ENCODE measurements at places on chromosomes 6 and 20.
A peak's percentile ranks its signal among the peaks of the same experiment; 100 is the strongest.

DNA sequence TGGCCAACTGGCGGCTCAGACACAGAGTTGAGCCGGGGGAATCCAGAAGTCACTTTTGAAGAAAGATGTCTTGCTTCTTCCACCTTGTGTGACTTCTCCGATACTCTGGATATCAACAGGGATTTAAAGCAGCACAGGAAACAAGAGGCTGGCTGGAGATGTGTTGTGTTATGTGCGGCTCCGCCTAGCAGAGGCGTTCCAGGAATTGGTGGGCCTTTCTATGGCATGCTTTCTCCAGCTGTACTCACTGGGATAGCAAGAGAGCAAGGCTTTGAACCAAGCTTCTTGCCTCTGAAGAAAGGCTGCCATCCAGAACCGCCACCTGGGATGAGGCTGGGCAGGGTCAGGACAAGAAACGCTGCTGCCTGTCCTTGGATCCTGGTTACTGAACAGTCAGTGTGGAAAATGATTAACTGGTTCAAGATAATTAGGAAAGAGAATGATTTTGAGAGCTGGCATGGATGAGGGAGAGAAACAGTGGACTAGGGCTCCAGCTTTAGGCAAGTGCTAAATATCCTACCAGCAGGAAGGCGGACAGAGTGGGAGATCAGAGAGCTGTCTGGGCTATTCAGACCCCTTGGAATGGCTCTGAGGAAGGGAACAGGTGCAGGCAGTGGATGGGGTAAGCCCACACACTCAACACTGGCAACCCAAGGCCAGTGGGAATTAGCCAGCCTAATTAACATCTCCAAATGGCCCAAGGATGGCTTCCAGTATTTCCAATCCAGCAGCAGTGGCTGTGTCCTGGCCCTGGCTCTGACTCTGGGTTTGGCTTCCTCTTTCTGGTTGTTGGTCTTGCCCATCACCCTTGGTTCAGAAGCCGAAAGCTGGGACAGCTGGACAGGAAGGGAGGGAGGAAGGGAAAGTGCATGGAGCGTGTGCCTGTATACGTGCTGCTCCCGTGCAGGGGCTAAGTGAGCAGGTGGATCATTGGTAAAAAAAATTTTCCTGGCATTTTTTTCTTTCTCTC lies 31.9 kb downstream of the INSM1 start:
- no peak for DNase-seq

GRCh38 chr6:137775720-137776119 lies 91.3 kb upstream of the TNFAIP3 start:
- no peak for DNase-seq

- peak; percentile 31 for DNase-seq
These were observed 731 bp downstream of the TUBB2B start for GRCh38 chr6:3226481-3227362.

GRCh38 chr20:34528921-34529297 lies 12.7 kb downstream of the DYNLRB1 start:
- no peak for DNase-seq

- DNase-seq, result no peak
These were observed 205.0 kb upstream of the EPHA7 start for GRCh38 chr6:93624408-93624807.

GRCh38 chr6:133959667-133960368 lies 6.8 kb downstream of the TBPL1 start:
- no peak for DNase-seq

DNA sequence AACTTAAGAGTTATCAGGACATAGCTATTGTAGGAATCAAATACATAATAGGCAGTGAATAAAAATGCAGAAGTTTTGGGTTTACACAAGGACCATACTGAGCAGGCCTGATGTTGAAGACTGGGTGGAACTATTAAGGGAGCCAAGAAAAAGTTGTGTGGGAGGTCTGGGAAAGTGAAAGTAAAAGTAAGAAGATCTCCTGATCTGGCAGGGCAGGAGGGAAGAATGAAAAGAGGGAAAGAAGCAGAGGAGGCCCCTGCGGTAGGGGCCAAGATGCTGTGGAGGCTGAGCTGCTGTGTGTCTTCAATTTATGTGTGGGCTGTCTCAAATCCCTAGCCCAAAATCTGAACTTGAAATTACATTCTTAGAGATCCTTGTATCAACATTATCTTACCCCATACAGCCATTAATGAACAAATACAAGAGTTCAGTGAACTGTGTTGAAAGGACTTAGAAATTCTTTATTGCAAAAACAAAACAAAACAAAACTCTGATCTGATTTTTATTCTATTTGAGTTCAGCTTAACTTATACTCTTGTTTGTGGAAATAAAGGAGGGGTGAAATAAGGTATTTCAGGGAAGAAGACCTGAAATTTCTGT lies 1183.8 kb downstream of the HACE1 start:
- no peak for DNase-seq

DNA sequence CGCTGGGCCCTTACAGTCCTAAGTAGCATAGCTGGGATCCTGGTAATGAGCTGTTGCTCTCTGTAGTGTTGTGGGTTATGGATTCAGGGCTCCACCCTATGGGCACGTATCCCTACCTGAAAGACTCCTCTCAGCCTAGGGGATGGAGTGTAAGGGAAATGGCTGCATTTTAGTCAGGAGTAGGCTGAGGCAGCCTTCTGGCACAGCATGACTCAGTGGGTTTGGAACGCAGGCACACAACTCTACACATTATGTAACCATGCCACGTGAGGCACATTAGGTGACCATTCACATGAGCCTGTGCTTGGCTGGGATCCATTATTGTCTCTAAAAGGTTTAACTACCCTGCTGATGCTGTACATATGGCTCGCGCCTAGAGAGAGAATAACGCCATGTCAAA lies 27.8 kb downstream of the HDDC2 start:
- no peak for DNase-seq

GRCh38 chr20:50389808-50390684 lies 120.1 kb upstream of the PTPN1 start:
- no peak for DNase-seq

DNA sequence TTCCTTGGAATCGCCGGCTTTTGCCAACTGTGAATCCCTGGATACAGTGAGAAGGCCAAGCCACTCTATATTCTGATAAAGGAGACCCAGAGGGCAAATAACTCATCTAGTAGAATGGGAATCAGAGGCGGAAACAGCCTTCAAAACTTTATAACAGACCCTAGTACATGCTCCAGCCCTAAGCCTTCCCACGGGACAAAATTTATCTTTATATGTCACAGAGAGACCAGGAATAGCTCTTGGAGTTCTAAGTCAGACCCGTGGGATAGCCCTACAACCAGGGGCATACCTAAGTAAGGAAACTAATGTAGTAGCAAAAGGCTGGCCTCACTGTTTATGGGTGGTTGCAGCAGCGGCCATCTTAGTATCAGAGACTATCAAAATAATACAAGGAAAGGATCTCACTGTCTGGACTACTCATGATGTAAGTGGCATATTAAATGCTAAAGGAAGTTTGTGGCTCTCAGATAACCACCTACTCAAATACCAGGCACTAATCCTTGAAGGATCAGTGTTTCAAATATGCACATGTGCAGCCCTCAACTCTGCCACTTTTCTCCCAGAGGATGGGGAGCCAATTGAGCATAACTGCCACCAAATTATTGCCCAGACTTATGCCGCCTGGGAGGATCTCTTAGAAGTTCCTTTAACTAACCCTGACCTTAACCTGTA lies 29.5 kb downstream of the CEP85L start:
- DNase-seq, result no peak

- DNase-seq, result no peak
These were observed 8.5 kb upstream of the PDYN start for GRCh38 chr20:2002365-2002764.

DNA sequence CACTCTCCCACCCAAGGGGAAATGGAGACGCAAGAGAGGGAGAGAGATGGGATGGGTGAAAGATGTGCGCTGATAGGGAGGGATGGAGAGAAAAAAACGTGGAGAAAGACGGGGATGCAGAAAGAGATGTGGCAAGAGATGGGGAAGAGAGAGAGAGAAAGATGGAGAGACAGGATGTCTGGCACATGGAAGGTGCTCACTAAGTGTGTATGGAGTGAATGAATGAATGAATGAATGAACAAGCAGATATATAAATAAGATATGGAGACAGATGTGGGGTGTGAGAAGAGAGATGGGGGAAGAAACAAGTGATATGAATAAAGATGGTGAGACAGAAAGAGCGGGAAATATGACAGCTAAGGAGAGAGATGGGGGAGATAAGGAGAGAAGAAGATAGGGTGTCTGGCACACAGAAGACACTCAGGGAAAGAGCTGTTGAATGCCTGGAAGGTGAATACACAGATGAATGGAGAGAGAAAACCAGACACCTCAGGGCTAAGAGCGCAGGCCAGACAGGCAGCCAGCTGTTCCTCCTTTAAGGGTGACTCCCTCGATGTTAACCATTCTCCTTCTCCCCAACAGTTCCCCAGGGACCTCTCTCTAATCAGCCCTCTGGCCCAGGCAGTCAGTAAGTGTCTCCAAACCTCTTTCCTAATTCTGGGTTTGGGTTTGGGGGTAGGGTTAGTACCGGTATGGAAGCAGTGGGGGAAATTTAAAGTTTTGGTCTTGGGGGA lies 754 bp downstream of the TNF start:
- no peak for DNase-seq

DNA sequence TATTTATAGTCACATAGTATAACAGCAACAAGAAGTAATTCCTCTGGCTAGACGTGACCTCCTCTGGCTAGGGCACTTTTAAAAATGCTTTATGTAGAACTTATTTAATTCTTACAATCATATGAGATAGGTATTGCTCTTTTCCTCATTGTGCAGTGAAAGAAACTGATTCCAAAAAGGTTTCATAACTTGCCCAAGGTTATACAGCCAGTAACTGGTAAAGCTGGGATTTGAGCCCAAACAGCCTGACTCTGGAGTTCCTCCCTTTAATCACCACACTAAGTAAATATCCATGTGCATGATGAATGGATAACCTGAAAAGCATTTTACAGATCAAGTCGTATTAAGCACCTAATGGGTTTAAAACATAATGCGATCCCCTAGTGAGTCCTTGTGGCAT lies 214.6 kb downstream of the PRL start:
- no peak for DNase-seq

GRCh38 chr6:21447987-21448386 lies 145.6 kb upstream of the SOX4 start:
- no peak for DNase-seq

- DNase-seq, result no peak
These were observed 152.1 kb downstream of the TTLL2 start for GRCh38 chr6:167476844-167477595.

GRCh38 chr6:166621114-166621540 lies 5.9 kb downstream of the RPS6KA2 start:
- DNase-seq, result no peak

GRCh38 chr6:73797861-73798260 lies 101.9 kb downstream of the CD109 start:
- DNase-seq, result no peak

DNA sequence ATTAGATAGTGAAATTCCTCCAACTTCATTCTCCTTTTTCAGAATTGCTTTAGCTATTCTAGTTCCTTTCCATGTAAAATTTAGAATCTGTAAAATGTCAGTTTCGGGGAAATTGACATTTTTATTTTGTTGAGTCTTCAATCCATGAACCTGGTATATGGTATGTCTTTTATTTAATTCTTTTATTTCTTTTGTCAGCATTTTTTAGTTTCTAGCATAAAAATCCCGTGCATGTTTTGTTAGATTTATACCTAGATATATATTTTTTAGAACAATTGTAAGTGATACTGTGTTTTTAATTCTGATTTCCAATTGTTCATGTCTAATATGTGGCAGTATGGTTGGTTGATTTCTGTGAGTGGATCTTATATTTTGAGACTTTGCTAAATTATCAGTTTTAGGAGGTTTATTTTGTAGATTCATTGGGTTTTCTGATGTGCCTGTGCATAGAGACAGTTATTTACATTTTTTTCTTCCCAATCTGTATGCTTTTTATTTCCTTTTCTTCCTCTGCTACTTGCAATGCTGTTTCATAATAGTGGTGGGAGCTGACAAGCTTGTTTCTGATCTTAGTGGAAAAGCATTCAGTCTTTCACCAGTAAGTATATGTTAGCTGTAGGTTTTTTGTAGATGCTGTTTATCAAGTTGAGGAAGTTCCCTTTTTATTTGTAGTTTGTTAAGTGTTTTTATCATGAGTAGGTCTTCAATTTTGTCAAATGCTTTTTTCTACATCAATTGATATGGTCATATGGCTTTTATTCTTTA lies 13.7 kb downstream of the TAB2 start:
- DNase-seq, result no peak

- DNase-seq, result no peak
These were observed 12.0 kb downstream of the LPIN3 start for GRCh38 chr20:41352666-41353065.

- no peak for DNase-seq
These were observed 16.5 kb downstream of the MTHFD1L start for GRCh38 chr6:150881911-150882481.

DNA sequence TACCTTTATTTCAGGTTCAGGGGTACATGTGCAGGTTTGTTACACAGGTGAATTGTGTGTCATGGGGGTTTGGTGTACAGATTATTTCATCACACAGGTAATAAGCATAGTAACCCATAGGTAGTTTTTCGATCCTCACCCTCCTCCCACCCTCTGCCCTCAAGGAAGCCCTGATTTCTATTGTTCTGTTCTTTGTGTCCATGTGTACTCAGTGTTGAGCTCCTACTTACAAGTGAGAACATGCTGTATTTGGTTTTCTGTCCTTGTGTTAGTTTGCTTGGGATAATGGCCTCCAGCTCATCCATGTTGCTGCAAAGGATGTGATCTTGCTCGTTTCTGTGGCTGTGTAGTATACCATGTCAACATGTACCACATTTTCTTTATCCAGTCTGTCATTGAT lies 66.0 kb downstream of the STK4 start:
- DNase-seq, result no peak

GRCh38 chr6:2563635-2564034 lies 187.1 kb downstream of the MYLK4 start:
- no peak for DNase-seq

GRCh38 chr20:45041464-45042337 lies 59.2 kb downstream of the KCNS1 start:
- no peak for DNase-seq

GRCh38 chr6:154246723-154247118 lies 109.9 kb downstream of the IPCEF1 start:
- DNase-seq, result no peak
